Left renal cortex interstitium (tissue), 4 donors: ENCODE measurements at places on chromosomes 16 and 17. TPM values are rescaled to one million over a fixed set of nuclear protein-coding genes. Genes with fewer than 3 reads are reported as not detected.

Gene SPNS2
- 37.3 TPM for polyA plus RNA-seq

Gene PAQR4
- 8.7 TPM for polyA plus RNA-seq

Gene TRPV3
- polyA plus RNA-seq = 1.4 TPM

Gene SLC13A2
- 6.0 TPM for polyA plus RNA-seq

Gene LGALS3BP
- 170 TPM for polyA plus RNA-seq
